ENCODE measurements at places on chromosomes 7 and 10.
A peak's percentile ranks its signal among the peaks of the same experiment; 100 is the strongest.

DNA sequence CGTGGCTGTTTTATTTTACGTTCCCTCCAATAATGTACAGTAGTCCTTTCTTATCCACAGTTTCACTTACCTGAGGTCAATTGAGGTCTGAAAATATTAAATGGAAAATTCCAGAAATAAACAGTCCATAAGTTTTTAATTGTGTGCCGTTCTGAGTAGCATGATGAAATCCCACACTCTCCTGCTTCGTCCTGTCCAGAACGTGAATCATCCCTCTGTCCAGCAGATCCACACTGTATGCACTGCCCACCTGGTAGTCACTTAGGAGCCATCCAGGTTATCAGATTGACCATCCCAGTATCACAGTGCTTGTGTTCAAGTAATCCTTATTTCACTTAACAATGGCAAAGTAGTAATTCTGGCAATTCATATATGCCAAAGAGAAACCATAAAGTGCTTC, 46.3 kb downstream of the STARD3NL start:
- no peak for DNase-seq

GRCh38 chr7:90621747-90622140, 25.6 kb downstream of the CDK14 start:
- DNase-seq: no peak

DNA sequence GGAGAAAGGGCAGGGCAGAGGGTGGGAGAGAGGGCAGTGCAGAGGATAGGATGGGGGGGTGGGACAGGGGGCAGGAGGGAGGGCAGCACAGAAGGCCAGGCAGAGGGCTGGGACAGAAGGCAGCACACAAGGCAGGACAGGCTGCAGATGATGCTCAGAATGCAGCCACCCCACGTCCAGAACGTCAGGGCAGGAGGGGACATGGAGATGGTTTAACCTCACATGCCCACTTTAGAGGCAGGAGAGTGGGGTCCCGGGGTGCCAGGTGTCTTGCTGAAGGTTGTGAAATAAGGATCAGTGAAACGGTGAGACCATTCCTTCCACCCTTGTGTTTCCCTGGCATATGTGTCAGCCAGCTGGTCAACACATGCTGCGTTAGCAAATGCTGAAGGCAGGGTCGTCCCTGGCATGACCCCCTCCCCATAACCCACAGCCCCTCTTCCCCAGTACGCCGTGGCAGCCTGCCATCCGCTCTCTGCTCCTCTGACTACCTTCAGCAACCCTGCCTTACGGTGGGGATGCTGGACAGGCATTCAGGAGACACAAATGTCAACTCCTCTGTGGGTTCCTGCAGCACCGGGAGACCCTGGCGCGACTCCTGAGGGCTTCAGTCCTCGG, 592.1 kb downstream of the DNAJB6 start:
- no peak for DNase-seq

- no peak for DNase-seq
Observed at GRCh38 chr7:132367795-132368194, 208.5 kb downstream of the PLXNA4 start.

GRCh38 chr7:50214126-50214670, 90.3 kb upstream of the IKZF1 start:
- DNase-seq: no peak

DNA sequence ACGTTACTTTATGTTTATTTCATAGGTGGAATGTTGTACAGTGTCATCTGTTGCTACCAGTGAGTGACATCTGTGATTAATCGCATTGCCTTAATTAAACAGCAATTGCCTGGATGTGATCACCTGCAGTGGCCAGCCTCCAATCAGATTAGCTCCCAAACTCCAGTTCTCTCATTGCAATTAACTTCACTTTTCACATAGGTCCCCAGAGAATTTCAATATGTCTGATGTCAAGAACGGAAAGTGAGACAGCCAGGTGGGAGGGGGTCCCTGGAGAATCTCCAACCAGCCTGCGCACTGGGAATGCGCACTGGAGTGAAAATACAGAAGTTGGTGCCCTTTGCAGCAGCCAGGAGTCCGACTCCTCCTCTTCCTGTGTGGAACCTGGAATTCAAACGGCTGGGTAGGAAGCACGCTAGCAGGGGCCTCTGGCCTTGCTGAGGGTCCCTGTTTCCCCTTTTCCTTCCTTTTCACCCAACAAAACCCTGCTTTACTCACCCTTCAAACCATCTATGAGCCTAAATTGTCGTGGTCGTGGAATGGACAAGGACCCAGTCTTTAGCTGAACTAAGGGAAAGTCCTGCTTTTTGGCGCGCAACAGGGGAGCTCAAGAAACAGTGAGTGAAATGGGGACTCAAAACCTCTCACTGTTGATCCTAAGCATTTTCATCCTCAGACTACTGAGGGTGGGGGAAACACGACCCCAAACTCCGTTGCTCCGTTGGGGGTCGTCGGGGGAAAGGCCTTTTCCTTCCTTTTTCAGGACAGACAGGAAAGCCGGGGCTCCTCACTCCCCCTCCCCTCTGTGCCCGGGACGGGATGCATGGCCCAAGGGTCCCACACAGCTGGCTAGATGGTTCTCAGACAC, 1355.5 kb upstream of the LRRTM3 start:
- DNase-seq: peak; percentile 66

DNA sequence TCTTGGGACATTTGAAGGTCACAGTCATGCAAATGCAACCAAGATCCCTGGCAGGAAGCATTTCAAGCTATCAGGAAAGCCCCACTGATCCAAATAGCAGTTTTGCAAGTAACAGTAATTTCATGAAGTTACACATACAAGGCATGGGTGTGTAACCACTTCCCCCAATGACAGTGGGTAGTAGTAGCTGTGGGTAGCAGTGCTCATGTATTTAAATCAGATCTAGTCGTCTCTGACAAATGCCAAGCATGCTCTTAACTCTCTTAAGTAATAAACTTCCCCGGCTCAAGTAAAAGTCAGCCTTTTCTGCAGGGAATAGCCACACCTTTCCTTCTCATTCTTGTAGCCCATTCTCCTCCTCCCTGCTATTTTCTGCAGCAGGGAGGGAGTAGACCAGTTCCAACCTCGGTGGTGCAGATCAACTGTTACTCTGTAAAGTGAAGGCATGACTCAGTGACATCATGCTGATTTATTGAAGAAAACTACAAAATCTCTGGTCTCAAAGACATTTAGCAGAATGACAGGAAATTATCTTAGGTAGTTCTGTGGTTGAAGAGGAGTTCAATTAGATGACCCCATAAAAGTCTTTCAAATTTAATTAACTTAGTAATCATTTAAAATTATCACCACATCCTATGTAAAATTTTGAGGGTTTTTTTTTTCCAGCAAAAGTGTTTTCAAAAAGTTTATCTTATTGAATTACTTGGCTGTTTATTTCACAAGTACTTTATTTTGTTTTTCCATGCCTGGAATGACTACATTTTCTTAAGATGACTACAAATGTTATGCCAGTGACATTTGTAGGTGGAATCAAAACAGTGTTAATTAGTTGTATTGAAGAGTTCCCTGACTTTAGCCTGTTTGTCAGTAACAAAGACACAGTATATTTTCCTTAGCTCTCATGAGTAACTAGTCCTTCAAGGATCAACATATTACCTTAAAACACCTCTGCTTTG, 568.3 kb downstream of the INHBA start:
- DNase-seq: no peak

Data from left lobe of liver (tissue), 2 donors.